ENCODE measurements at places on chromosomes 6 and 20.

- DNase-seq: no peak
Observed at GRCh38 chr20:49584418-49585382, 16.8 kb upstream of the PTGIS start.

DNA sequence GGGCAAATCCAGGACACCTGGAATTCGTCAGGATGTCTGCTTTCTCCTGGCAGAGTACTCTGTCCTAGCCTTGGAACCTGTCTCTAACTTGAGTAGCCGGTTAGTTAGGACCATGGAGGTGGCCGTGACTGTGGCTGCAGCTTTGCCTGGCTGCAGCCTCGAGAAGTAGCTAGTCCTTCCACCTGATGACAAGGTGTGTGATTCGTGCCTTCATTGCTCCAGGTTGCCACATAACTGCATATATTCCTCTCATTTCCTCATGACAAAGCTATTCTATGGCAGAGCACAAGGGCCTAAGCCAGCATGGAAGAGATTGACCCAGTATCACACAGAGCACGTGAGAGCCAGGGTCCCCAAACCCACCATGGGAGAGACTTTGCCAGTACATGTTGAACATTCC is 39.8 kb upstream of the KIF25 start:
- DNase-seq: no peak

- no peak for DNase-seq
Observed at GRCh38 chr6:35499372-35499771, 2.5 kb upstream of the TEAD3 start.

- DNase-seq: no peak
Observed at GRCh38 chr6:67897998-67898607, 737.0 kb upstream of the ADGRB3 start.

DNA sequence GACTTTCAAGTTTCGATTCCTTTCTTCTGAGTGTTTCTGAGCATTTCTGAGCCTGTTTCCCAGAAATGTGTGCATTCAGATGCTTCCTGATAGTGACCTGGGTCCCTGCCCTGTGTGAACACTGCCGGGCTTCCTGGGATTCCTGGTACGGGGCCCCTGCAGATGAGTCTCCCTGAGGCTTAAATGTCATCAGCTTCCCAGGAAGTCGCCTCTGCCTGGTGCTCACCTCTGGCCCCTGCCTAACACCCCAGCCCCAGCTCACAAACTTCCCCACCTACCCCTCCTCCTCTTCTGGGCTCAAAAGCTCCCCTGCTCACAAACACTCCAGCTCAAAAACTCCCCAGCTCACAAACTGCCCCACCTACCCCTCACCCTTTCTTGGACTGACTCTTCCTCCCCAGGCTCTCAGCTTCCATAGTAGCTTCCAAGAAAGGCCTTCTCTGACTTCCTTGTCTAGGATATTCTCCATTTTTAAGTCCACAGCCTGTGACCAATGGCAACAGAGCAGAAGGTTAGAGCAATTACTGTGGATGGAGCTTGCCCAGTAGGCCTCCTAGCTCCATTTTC is 42.0 kb downstream of the TGM2 start:
- DNase-seq: no peak

DNA sequence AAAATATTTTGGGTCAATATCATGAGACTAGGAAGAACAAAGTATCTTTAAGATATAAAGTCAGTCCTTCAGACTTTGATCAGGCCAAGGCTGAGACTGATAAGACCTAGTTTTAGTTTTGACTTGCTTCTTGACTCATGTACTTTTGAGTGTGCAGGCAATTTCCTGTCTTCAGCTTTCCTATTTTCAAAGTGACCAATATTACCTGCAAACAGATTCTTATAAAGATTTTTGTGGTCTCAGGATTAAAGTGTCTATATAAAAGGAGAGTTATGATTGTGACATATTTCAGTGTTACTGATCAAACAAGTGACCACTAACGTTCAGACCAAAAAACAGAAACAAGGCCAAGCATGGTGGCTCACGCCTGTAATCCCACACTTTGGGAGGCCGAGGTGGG is 36.0 kb upstream of the AKIRIN2 start:
- DNase-seq: no peak

GRCh38 chr6:52929321-52930164 is 20.0 kb upstream of the GSTA3 start:
- no peak for DNase-seq

DNA sequence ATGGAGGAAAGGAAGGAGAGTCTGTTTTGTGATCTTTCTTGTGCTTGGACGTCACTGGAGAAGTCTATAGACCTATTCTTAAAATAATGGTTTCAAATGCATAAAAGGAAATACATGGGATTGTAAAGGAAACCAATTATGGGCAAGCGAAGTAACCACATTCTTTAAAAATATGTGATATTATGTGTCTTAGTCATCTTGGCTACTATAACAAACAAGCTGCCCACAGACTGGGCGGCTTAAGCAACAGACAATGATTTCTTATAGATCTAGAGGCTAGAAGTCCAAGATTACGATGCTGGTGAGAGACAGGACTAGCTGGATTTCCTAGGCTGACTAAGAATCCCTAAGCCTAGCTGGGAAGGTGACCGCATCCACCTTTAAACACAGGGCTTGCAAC is 49.4 kb upstream of the CD83 start:
- DNase-seq: no peak

- DNase-seq: no peak
Observed at GRCh38 chr6:12232821-12233220, 57.3 kb upstream of the EDN1 start.

GRCh38 chr6:52077180-52077884 is 10.1 kb downstream of the PKHD1 start:
- DNase-seq: no peak

DNA sequence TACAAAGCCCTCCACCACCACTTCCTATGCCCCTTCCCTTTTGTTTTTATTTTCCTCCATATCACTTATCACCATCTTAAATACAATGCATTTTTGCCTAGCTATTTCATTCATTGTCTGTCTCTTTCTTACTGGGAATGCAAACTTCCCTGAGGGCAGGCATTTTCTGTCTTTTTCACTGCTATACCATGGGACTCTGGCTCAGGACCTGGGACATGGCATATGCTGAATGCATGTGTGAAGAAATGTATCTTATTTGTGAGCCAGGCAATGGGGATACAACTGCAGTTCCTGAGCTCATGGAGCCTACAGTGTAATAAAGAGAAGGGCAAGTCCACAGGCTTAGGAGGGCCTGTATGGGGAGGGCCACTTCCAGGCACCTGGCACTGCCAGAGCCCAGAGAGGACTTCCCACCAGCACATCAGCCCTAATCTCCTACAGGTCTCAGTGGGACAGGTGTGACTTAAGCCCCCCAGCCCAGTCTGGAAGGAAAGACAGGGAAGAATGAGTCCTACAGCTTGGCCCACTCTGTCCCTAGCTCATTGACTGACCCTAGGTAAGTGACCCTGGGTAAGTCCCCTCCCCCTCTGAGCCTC is 43.2 kb downstream of the TFEB start:
- DNase-seq: no peak

DNA sequence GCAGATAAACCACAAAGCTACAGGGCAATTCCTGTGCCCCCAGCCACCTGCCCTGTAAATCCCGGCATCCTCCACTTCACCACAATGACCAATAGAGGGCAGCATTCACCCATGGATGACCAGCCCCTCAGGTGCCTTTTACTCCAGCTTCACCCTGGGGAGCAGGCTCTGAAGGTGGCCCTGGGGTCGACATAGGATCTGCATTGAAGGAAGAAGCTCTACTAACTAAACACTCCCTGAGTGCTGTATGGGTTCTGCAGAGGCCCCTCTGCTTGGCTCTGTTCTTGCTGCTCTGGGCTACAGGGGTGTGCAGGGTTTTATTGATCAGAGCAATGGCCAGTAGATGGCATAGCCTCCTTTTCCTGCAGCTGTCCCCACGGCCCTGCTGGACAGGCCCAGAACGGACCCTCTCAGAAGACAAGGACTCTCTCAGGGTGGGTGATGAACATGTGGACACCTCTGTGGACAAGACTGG is 20.3 kb downstream of the CST4 start:
- DNase-seq: no peak

- DNase-seq: no peak
Observed at GRCh38 chr6:170025341-170025911, 265.5 kb downstream of the DLL1 start.

- no peak for DNase-seq
Observed at GRCh38 chr6:116994447-116994846, 117.4 kb downstream of the RFX6 start.
